AML-193 (cell line): ENCODE measurements at places on chromosomes 3 and 15.

DNA sequence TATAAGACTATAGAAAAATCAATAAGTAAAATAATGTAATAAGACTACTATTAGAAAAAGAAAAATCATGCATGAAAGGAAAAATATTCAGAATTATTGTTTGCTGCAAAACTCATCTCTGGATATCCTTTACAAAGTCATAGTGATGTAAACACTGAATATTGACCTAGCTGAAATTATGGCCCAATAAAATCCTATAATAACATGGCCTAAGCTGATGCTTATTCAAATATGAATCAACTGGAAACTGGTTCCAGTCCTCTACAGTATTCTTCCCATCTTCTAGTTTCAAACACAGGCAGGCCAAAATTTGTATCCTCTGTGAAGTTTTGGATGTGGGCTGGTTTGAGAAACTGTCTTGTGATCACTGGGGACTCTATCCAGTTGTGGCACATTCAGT, 134.5 kb downstream of the CNTN3 start:
- DNase-seq, result no peak

- no peak for DNase-seq
These were observed 18.6 kb upstream of the ZBTB38 start for GRCh38 chr3:141349711-141350110.

- DNase-seq, result no peak
These were observed 7.2 kb downstream of the EOMES start for GRCh38 chr3:27714692-27715453.

DNA sequence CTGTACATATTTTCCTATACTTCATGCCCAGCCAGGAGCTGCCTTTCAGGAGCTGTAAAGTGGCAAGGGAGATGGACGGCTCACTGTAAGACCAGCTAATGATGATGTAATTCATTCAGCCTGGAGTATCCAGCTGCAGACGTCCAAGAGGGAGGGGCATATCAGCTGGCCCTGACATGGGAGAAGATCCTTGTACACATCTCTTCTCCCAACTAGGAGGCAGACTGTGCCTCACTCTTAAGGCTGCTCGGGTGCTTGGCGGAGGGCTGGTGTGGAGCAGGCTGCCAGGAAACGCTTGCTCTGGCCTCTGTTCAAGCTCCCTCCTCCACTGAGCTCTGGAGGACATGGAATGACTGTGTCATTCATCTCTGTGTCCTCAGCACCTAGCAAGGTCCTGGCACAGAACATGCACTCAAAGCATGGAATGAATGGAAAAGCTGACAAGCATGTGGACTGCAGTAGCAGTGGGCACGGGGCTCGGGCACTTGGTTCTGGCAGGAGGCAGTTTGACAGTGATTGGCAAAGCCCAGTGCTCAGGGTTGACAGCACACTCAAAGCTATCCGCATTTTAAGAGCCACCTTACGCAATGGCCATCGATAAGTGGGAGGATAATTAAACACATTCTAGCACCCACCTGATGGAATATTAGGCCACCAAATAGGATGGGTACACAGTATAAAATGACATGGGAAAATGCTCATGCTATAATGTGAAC, 72.4 kb downstream of the TBC1D2B start:
- DNase-seq, result no peak

- no peak for DNase-seq
These were observed 393.6 kb upstream of the CDIN1 start for GRCh38 chr15:36185845-36186244.

GRCh38 chr3:32226875-32227500, 11.5 kb upstream of the CMTM8 start:
- DNase-seq, result no peak

GRCh38 chr15:93520206-93520605, 431.2 kb upstream of the RGMA start:
- DNase-seq, result no peak

- DNase-seq, result no peak
These were observed 21.7 kb downstream of the LEKR1 start for GRCh38 chr3:156847752-156848448.

DNA sequence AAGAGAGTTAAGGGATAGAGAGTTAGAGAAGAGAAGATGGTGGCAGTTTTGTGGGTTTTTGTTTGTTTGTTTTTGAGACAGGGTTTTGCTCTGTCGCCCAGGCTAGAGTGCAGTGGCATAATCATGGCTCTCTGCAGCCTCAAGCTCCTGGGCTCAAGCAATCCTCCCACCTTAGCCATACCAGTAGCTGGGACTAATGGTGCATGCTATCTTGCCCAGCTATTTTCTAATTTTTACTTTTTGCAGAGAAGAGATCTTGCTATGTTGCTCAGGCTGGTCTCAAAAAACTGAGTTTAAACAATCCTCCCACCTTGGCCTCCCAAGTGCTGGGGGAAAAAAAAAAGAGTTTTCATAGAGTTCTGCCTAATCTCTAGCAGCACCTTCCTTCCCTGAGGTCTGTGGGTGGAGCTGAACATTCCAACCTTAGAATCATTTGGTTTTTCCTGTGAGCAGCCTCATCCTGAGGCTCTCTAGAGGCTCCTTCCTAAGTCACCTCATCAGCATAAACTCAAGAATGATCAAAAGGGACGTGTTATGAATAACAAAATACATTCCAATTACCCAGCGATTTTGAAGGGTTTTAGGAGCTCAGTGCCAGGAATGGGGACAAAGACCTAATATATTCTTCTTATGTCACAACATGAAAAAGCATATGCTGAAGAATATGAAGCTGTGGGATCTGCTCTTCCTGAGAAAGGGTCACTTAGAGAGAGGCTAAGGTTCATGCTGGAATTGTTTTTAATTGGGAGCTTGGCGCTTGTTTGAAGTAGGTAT, 180.6 kb downstream of the LSAMP start:
- DNase-seq, result no peak

- no peak for DNase-seq
These were observed 114.9 kb downstream of the PDZRN3 start for GRCh38 chr3:73509816-73510215.

DNA sequence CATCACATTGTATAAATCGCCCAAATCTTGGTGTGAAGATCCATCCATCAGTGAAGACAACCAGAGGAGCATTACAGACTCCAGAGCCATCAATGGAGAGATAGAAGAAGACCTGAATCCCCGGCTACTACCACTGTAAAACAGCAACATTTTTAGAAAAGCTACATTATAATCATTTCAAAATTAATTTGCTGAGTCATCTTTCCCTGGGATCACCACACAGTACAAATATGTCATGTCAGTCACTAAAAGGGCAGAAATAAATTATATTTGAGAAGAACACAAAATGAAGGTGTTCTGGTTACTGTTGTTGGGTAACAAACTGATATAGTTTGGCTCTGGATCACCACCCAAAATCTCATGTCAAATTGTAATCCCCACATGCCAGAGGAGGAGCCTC, 218.5 kb upstream of the STT3B start:
- DNase-seq, result no peak

DNA sequence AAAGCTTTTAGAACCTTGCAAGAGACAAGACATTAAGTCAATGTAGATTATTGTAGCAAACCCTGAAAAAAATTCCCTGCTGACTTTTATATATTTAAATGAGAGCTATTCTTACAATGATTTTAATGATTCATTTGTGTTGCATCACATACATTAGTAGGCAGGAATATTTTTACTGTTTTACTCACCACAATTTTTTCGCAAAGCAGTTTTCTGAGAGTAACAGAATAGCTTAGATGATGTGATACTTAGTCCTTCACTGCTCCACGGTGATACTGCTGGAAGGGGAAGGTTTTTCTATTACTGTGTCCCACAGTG, 43.9 kb upstream of the CLRN1 start:
- no peak for DNase-seq
